HS-27A (cell line): ENCODE measurements at places on chromosomes 6 and 20.

GRCh38 chr6:25649611-25650010 lies 2.4 kb upstream of the SCGN start:
- DNase-seq: no peak

DNA sequence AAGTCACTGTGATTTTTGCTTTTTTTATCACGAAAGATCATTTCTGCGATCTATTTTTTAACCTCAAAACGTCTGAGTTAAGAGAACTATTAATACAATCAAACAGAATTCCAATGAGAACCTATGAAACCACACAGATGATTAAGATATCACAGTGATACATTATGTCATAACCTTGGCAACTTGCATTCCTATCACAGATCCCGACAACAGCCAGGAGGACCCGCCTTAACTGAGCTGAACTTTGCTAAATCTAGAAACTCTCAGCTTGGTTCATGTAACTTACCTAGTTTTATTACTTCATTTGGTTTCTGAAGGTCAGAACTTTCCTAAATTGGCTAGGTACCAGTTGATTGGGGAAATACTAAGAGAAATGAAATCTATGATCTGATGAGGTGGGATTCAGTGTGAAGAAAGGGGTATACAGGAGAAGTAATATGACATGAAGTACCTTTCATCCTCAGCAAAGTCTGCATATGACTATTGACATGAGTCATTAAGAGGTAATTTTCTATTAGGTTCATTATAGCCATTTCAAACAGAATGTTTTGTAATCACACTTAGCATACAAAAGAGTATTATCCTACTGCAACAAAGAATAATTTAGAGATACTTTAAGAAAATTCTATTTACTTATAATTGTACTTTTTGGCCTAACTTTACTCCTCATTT lies 11.2 kb downstream of the LYRM4 start:
- no peak for DNase-seq

DNA sequence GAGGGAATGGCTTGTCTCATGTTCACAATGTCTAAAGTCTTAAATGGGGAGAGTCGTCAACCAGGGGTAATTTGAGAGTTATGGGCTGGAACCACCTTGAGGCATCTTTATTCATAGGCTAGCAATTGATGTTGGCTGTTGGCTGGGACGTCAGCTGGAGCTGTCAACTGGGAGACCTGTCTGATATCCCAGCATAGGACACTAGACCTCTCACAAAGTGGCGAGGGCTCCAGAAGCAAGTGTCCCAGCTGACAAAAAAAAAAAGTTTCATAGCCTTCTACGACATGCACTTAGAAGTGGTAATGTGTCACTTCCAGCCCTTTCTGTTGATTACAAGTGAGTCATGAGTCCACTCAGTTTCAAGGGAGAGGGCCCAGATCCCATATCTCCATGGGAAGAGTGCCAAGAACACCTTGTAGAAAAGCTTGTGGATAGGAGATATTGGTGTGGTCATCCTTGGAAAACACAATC lies 278.0 kb downstream of the ESR1 start:
- DNase-seq: no peak

- peak; percentile 14 for DNase-seq
Measured at GRCh38 chr20:21048841-21049273, 57.3 kb downstream of the LINC00237 start.

DNA sequence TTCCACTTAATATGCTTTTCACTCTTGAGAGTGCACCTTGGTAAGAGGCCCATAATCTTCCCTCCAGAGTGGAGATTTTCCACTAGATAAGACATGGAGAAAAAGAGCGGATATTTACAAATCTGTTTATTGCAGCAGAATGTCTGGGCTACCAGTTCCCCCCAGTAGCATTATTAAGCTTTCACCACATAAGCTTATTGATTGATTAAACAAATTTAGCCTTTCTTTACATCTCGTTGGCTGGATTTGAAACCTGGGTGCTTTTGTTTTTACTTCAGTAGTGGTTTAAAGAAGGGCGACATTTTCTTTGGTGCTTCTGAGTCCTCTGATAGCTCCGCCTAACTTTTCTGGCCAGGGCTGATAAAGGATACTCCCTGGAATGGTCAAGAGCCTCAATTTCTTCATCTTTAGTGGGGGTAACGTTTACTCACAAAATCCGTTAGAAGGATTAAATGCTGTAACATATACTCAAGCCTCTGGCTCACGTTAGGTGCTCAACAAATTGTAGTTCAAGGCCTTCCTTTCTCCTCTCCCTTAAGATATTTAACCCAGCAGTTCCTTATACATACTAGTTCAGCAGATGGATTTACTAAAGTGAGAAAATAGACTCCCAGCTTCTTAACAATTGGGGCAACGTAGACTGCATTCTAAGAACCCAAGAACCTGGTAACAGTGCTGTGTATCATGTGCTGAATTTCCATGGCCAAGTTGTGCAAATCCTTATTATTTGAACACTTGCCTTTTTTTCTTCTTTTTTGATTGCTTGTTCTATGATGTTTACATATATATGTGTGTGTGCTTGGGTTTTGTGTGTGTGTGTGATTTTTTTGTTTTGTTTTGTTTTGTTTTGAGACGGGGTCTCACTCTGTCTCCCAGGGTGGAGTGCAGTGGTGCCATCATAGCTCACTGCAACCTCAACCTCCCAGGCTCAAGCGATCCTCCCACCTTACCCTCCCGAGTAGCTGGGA lies 91.4 kb downstream of the RREB1 start:
- no peak for DNase-seq

DNA sequence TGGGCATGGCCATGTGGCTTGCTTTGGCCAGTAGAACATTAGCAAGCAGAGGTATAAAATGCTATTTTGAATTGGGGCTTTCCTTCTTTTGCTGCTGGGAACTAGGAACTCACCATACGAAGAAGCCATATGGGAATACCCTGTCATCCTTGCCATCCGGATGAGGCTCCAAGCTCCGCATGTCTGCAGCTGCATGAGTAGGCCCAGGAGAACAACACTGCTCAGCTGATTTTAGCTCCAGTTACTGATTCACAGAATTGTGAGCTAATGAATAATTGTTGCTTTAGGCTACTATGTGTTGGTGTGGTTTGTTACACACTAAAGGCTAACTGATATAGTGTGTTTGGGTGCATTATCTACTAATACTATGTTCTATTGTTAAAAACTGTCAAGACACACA lies 2.7 kb upstream of the PLCB4 start:
- DNase-seq: no peak

DNA sequence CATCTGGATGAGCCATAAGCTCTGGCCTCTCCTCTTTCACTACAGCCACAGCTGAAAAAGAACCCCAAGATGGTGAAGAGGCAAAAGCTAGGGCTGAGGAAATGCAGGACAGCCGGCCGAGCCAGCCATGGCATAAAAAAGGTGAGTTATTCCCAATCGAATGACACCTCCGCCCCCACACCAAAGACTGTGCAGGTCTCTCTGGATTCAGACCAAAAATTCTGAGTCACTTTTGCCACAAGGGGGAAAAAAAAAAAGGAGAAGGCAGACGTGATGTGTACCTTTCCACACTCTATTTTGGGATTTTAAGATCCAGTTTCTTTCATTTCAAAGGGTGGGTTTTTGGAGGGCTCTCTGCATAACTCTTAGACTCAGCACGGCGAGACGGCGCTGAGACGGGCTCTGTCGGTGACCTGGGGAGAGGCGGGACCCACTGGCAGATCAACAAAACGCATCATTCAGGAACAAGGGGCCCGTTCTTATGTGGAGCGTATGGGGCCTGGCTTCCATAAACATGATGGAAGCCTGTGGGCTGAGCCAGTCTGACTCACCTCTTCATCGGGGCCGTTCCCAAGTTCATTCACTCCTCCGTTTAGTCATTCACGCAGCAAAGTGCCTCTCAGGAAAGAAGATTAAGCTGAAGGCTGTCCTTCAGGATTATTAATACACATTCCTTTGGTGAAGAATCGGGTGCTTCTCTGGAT lies 54.8 kb downstream of the NFATC2 start:
- peak; percentile 64 for DNase-seq

DNA sequence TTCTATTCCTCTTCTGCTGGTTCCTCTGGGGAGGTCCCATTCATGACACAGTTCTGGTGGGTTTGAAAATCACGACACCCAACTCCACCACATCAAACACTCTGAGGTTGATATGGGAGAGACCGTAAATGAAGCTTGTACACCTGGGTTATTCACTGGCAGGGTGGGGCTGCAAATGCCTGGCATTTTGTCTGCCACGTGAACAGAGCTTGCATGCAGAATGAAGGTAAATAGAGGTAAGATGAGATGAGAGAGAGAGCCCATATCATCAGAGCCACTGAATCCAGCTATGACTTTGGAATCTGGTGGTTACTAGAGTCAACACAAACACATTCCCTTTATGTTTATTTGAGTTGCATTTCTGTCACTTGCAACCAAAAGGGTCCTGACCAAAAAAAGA lies 97.4 kb downstream of the BANF2 start:
- no peak for DNase-seq

- DNase-seq: no peak
Measured at GRCh38 chr6:79544299-79544927, 7.2 kb upstream of the LCA5 start.

- no peak for DNase-seq
Measured at GRCh38 chr20:49899541-49900383, 15.6 kb downstream of the SPATA2 start.

GRCh38 chr20:47727909-47728361 lies 57.3 kb downstream of the SULF2 start:
- no peak for DNase-seq

- DNase-seq: no peak
Measured at GRCh38 chr6:158468666-158469065, 91.2 kb upstream of the TMEM181 start.

DNA sequence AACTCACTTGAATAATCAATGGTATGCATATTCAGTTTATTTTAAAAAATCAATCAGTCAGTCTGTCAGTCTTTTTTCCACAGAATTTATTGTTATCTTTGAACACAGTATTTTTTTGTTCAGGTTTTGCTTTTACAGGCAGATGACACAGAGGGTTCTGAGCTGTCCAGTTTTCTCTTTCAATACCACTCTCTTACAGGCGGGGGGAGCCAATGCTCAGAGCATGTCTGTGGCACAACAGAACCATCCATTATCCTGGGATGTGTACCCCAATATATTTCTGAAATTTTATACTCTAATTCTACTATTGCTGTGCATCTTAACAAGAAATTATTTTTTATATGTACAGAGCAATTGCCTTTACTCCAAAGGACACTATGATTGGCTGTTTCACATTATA lies 21.2 kb downstream of the ROS1 start:
- no peak for DNase-seq
